ENCODE measurements at places on chromosomes 5 and 9.
A peak's percentile ranks its signal among the peaks of the same experiment; 100 is the strongest.

DNA sequence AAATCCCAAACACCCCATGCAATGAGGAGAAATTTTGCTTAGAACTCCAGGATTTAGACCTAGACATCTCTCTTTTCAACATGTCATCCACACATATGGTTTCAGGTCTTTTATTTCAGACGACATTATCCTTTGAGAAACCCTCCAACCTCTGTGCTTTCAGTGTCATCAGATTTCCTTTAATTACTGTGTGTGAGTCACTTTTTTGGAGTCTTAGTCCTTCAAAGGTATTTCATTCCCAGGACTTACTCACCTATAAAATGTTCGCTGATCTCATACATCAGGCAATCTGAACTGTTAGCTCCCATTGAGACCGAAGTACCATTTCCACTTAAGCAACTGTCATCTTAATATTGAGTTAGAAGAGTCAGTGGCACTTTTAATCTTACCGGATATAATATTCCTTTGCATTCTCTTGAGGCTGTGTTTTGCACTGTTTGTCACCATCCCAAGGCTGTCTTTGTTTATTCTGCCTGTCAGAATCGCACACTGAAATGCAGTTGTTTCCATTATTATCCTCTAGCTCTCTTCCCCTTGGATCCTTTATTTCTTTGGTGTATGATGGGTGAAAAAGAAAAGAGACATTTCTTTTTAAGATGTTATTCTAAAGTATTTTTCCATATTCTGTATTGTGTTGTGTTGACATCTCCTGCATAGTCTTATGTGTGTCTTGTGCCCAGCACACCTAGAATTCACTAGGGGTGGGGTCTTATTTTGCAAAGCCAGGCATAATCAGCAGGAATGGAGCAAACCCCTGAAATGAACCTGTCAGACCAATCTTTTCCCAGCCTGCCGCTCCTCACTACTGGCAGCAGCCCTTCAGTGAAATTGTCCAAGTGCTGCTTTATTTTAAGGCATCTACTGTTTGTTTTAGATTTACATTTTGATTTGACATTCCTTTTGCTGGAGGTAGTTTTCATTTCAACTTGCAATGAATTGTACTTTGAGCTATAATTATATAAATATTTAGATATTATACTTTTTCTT, 155.4 kb downstream of the PAM start:
- no peak for DNase-seq

GRCh38 chr5:126403876-126404275, 19.3 kb upstream of the GRAMD2B start:
- DNase-seq = no peak

DNA sequence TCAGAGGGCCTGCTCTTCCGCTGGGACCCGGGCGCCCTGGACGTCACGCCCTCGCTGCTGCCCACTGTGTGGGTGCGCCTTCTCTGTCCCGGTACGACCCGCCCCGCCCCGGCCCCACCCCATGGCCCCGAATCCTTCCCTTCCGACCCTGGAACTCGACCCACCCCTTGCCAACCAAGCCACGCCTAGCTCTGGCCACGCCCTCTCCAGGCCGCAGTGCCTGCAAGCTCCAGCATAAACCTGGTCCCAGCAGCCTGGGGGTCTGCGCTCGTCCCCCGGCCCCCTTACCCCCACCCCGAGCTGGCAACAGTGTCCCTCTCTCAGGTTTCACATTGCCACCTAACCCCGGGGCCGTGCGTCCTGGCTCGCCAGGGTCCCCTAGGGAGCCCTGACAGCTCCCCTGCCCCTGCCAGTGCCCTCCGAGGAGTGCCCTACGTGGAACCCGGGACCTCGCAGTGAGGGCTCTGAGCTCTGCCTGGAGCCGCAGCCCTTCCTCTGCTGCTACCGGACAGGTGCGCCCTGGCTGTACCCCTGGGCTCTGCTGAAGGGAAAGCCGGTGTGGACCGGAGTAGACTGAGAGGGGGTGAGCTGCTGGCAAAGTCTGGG, 3.4 kb downstream of the ADGRD2 start:
- DNase-seq = no peak

DNA sequence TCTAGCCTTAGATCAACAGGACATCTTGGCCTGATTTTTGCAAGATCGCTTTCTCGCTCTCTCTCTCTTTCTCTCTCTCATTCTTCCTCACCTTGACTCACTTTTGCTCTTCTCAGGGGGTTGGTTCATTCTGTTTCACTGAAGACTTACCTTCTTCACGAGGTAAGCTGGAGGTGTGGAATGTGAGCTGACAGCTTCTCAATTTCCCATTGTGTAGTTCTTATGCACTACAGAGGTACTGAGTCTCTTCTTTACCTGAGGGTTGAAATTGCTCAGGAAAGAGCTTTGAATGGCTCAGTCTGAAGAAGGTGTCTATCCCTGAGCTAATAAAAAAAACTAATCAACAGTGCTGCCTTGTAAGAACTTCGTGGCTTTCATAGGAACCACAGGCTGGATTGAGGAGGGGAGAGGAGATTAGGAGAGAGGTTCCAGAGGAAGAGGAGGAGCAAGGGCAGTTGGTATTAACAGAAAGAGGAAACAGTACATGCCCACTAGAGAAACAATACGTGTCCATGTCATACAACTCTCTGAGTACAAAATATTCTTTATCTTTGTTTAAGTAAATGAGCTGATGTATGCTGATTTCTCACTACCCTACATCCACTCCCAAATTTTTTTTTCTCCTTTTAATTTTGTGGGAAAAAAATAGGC, 192.2 kb downstream of the TMEM167A start:
- DNase-seq = no peak

- DNase-seq = no peak
Measured at GRCh38 chr9:131692612-131693562, 47.0 kb downstream of the RAPGEF1 start.

DNA sequence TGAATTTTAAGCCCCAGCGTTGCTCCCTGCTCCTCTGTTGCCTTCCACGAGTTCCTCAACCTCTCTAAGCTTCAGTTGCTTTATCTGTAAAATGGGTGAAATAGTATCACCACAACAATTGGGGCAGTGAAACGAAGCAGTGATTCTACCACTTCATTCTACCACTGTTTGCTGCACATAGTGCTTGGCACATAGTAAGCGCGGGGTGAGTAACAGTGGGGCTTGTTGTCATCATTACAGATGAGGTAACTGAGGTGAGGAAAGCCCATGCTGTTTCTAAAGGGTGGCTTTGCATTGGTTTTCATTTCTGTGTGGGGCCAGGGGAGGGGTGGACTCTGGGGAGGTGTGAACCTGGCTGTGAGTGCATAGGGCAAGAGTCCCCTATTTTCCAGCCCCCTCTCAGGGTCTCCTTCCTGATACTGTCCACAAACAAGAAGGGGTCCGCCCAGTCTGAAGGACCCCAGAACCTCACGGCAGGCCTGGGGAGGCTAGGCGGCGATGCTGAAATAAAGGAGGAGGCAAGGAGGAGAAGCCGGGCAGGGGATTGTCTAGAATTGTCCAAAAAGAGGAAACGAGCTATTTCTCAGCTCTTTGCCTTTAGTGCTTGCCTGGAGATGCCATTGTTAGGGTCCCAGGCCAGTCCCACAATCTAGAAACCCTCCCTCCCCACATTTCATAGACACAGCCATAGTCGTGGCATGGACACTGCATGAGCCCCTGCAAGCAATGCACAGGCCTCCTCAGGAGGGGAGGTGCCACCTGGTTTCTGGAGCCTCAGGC, 65.6 kb downstream of the IL6ST start:
- DNase-seq = no peak

DNA sequence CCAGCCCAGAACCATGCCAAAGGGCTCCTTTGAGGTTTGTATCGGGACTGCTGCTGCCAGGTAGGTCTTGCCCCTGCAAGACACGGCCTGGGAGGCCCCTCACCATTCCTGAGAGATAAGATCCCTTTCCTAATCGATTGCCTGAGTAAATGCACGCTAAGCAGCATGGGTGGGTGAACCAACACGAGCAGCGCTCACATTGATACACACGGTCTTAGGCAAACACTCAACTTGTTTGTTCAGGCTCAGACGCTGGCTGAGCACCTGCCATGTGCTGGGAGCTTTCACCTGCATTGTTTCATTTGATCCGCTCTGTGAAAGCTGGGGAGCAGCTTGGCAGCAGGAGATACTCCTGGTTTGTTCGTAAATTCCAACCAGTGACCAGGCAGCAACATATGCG, 76.9 kb upstream of the NEURL1B start:
- DNase-seq = no peak

DNA sequence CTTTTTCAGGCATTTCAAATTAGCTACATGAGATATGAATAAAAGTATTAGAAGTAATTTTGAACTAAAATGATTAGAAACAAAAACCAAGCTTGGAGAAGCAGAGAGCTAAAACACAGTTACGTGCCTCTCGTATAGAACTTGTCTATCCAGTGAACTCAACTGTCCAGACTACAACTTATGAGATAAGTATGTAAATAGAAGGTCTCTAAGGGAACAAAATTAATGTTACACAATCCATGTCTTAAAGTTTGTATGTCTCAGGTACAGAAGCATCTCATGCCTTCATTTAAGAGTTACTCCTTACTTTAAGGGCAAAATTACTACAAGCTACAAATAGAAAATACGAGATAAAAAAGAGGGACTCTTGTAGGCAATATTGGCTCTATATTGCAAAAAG, 316.8 kb downstream of the CETN3 start:
- no peak for DNase-seq

GRCh38 chr5:1754531-1755220, 45.0 kb downstream of the MRPL36 start:
- DNase-seq = no peak

GRCh38 chr5:172687940-172688339, 46.9 kb downstream of the NEURL1B start:
- no peak for DNase-seq

- peak; percentile 19 for DNase-seq
Measured at GRCh38 chr5:44233691-44234090, 155.5 kb downstream of the FGF10 start.

GRCh38 chr9:136615631-136616306, 46.9 kb upstream of the EGFL7 start:
- no peak for DNase-seq

DNA sequence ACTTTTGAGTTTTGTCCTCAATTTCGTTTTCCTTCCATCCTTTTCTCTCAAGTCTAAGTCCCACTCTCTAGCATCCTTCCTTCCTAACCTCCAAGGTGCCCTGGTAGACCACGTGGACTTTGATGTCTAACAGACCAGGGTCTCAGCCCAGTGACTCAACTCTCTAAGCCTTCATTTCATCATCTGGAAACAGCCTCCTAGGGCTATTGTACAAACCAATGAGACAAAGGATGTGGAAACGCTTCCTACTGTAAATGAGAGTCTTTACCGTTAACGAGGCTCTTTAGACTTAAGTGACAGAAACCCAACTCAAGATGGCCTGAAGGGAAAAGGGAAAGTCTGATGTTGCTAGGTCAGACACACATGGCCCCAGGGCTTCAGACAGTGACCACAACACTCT, 49.2 kb upstream of the CPLX2 start:
- no peak for DNase-seq

GRCh38 chr5:141421489-141421855, 621 bp downstream of the PCDHGA11 start:
- no peak for DNase-seq

DNA sequence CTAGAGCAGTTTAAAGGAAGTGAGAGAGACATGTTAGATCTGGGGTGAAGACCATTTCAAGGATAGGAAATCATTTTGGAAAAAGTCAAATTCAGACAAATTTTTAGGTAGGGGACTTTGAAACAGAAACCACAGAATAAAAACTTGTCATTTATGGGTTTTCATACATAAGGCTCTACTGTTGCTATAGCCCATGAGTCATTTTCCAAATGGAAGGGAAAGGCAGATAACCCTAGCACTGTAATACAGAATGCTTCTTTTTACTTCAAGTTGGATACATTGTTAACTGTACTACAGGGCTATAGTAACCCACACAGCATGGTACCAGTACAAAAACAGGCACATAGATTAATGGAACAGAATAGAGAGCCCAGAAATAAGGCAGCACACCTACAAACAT, 455.4 kb downstream of the EBF1 start:
- no peak for DNase-seq

DNA sequence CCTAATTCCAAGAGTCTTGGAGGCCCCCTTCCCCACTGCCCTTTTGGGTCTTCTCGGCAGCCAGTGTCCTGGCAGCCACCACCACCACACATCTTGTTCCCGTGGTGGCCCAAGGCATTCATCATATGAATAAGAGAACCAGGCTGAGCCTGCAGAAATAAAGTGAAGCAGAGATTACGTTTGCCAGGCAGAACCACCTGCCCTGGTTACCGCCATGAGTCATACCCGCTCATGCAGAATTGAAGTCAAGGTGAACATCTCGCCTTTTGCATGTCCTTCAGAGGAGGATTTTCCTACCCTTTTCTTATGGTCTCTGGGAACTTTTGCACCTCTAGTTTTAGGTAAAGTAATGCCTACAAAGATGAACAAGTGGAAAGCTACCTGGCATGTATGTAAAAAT, 119.5 kb upstream of the LMX1B start:
- DNase-seq = no peak

DNA sequence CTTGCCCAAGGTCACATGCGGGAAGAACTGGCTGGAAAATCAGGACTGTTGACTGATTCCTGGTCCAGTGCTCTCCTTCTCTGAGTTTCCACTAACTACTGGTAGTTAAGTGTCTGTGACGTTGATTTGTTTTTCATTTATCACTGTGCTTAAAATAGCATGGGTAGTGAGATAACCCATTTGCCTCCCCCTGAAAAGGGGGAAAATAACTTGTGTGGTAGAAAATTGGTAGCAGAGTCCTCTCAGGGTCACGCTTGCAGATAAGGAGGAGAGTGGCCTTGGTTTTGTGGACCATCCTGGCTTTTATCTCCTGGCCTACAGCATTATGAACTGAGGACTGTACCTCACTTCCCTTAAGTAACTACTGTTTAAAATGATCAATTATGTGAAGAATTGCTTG, 10.9 kb downstream of the FUBP3 start:
- no peak for DNase-seq

GRCh38 chr5:13478831-13479465, 465.5 kb downstream of the DNAH5 start:
- peak; percentile 51 for DNase-seq

DNA sequence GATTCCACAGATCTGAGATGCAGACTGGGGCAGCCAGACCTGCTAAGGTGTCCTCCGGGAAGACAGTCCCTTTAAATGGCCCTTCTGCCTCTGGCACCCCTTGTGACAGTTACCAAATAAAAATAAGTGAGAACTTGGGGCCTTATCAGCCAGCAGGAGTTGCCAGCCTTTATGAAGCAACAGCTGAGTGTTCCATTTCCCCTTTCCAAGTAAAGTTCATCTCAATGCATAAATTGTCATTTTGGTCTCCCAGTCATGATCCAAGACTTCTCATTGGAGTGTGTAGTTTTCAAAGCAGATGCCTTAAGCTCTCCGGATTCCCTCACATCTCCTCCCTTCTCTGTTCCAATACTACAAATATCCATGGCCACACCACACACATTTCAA, 4.1 kb downstream of the PTCH1 start:
- DNase-seq = no peak
